ENCODE measurements at places on chromosomes 1 and 21.
A peak's percentile ranks its signal among the peaks of the same experiment; 100 is the strongest.

- no peak for DNase-seq
These were observed 6.3 kb downstream of the NME7 start for GRCh38 chr1:169361281-169361680.

- DNase-seq, result no peak
These were observed 275.5 kb downstream of the CAMTA1 start for GRCh38 chr1:7060745-7061144.

GRCh38 chr1:93729906-93730305 is 48.3 kb upstream of the BCAR3 start:
- DNase-seq, result no peak

- DNase-seq, result no peak
These were observed 18.1 kb upstream of the LBR start for GRCh38 chr1:225445639-225446594.

- no peak for DNase-seq
These were observed 33.8 kb upstream of the PRELP start for GRCh38 chr1:203441766-203442165.

DNA sequence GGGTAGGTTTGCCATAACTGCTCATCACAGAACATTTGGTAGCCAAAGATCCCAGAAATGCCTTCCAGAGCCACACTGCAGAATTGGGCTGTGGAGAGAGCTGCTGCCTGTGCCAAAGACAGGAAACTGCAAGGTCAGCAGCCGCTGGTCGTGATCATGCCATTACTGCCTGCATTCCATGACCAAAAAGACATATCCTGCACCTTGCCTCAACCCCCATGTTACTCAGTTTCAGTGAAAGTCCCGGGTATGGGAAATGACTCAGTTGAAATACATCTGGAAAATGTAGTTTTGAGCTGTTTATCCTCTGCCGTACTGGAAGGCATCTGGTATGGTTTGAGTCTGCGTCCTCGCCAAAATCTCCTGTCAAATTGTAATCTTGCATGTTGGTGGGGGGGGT is 161.7 kb downstream of the FCRL5 start:
- DNase-seq, result no peak

GRCh38 chr1:50490640-50491039 is 67.4 kb upstream of the DMRTA2 start:
- DNase-seq, result no peak

GRCh38 chr1:89070509-89070908 is 5.5 kb upstream of the GBP1 start:
- no peak for DNase-seq

DNA sequence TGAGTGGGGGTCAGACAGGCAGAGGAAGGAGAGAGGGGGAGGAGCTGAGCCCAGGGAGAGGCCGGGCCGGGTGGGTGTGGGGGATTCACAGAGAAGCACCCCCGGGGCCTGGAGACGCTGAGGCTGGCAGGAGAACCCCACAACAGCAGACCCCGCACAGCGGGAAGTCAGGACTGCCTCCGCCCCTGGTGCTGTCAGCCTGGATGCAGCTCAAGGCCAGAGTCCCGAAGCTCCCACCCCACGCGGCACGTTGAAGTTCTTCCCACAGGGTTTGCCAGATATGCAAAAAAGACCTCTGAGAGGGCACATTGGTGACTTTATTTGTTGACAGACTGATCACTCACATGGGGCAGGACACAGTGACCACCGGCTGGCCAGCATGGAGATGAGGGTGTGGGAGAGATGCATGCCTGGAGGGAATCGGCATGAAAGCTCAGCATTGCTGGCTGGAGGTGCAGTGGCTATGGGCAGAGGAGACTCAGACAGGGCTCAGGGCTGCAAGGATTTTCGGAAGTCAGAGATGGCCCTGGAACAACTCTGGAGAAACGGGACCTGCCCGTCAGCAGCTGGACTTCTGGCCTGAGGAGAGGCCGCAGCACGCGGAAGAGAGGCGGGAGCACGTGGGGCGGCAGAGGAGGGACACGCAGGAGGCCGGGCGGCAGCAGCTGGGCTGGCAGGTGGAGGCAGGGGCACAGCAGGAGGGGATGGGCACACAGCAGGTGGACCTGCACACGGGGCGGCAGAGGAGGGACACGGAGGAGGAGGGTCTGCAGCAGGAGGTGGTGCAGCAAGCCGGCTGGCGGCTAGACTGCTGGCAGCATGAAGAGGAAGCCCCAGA is 885 bp downstream of the KRTAP10-3 start:
- peak; percentile 66 for DNase-seq

GRCh38 chr1:153852170-153852569 is 70.6 kb downstream of the GATAD2B start:
- DNase-seq, result no peak

- DNase-seq, result no peak
These were observed 282.0 kb downstream of the PBX1 start for GRCh38 chr1:164840936-164841335.

- no peak for DNase-seq
These were observed 443.5 kb upstream of the B3GALT2 start for GRCh38 chr1:193629875-193630274.

DNA sequence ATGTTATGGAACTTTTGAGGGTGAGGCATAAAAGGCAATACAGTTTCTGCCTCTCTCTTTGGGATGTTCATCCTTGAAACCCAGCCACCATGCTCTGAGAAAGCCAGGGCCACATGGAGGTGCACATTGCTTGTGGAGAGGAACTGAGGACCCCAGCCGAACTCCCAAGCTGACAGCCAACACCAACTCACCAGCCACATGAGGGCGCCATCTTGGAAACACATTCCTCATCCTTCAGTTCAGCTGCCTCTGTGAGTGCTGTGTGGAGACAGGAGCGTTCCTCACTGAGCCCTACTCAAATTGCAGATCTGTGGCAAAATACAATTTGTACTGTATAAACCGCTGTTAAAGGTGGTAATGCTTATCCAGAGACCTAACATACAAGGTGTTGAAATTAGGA is 137.5 kb downstream of the GABPA start:
- peak; percentile 51 for DNase-seq

GRCh38 chr1:17891205-17892110 is 136.3 kb downstream of the ACTL8 start:
- peak; percentile 11 for DNase-seq

DNA sequence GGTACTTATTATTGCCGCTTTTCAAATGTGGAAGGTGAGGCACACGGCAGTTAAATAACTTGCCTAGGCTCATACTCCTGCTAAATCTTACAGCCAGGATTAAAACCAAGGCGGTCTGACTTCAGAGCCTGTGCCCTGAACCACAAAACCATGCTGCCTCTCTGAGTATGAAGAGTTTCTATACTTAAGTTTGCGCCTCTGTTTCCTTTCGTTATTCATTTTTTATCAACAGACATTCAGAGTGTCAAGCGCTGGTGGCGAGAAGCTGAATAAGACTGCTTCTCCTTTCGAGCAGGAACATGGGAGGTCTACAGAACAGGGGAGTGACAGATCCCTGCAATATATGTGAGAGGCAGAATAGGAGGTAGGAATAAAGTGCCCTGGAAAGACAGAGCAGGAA is 96.0 kb upstream of the DUSP10 start:
- no peak for DNase-seq

- DNase-seq, result no peak
These were observed 4.9 kb downstream of the CAMK2N1 start for GRCh38 chr1:20480951-20481617.

- no peak for DNase-seq
These were observed 60.1 kb downstream of the ELK4 start for GRCh38 chr1:205571747-205572146.

GRCh38 chr1:42931911-42932422 is 26.7 kb downstream of the SLC2A1 start:
- peak; percentile 68 for DNase-seq

DNA sequence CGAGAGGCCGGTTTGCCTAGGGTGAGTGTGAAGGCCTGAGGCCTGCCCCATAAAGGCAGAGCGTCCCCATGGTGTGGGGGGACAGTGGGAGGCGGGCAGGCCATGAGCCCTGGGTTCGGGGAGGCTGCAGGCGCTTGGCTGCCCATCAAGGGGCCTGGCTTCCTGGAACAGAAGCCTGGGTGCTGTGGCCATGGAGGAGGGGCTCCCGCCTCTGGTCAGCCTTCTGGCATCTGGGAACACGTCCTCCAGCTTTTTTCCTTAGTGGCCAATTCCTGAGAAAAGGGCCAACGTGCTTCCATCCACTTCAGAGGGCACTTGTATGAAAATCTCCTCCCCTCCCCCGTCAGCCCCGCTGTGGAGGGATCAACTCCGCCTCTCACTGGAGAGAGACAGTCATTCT is 58.7 kb downstream of the PRDM16 start:
- no peak for DNase-seq

DNA sequence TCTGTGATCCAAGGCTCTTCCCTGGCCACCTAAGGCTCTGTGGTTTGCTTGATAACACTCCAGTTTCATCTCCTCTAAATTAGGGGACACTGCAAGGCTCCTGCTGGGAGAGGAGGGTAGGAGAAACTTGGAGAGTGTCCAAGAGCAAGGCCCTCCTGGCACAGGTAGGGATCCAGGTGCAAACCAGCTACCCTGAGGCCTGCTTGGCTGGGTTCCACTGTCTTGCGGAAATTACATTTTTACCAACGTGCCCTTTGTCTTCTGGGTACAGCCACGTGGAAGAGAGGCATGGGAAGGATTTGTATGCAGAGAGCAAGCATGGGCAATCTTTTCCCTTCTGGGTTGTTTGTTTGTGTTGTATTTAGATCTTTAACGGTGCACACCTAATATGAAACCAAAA is 132.5 kb downstream of the PRDM2 start:
- no peak for DNase-seq

DNA sequence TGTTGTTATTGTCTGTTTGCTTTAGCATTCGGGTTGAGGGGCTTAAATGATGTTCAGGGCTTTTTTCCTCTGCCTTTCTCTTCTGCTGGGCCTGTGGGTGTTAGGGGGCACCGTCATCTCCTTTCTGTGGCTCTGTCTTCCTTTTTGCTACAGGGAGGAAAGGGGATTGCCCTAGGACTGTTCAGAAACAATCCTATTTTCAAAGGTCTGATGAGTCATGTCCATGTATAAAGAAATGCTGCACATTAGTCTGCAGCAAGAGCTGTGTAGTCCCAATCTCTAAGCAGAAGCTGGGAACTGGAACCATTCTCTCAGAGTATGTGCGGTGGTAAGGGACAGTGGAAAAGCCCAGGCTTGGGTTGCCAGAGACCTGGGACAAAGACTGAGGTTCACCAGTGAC is 462.3 kb downstream of the OMA1 start:
- DNase-seq, result no peak

DNA sequence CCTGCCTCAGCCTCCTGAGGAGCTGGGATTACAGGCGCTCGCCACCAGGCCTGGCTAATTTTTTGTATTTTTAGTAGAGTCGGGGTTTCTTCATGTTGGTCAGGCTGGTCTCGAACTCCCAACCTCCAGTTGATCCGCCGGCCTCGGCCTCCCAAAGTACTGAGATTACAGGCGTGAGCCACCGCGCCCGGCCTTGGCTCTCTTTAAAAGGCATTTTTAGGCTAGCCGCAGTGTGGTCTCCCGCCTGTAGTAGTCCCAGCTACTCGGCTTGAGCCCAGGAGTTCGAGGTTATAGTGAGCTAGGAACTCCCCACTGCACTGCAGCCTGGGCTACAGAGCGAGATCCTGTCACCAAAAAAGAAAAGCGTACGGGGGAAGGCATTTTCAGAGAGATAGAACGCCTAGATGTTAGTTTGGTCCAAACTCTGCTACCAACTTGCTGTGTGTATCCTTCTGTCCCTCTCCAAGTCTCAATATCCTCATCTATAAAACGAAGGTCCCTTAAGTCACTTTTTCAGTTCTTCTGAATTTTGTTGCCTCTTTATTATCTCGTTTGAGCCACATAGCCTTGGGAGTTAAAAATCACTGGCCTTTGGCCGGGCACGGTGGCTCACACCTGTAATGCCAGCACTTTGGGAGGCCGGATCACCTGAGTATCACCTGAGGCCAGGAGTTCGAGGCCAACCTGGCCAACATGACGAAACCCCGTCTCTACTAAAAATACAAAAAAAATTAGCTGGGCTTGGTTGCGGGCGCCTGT is 734 bp downstream of the MED18 start:
- DNase-seq, result no peak

GRCh38 chr21:43913928-43914327 is 48.9 kb downstream of the AGPAT3 start:
- DNase-seq, result peak; percentile 22

GRCh38 chr1:3842912-3843311 is 14.1 kb downstream of the CEP104 start:
- no peak for DNase-seq

GRCh38 chr1:13700521-13701270 is 708 bp downstream of the PRDM2 start:
- DNase-seq, result peak; percentile 35

GRCh38 chr1:27876341-27877114 is 4.2 kb downstream of the THEMIS2 start:
- DNase-seq, result no peak

DNA sequence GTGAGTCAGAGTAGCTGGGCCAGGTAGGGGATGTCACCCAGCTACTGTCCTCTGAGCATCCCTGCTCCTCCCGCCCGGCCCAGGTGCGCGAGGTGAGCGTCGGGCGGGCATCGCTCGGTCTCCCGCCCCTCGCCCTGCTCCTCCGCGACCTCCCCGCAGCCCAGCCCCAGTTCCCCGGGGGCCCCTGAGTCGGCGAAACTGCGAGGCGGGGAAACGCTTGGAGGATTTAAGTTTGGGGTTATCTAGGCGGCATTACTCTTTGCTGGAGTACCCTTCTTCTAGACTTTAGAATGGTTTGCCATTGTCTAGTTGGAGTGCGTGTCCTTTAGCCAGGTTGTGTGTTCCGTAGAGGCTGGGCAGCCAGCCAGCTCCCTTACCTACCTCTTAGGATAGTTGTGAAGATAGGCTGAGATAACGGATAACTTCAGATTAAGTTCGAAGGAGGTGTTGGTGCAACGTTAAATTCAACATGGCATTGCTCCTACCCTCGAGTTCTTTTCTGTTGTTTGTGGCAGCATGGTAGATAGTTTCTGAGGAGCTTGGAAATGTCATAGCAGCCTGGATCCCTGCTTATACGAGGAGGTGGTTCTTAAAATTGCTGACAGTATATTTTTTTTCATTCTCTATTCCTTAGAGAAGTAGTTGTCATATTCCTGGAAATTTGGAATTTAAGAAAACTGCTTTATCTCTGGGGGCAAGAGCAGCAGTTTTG is 697 bp downstream of the AGO3 start:
- DNase-seq, result no peak

- no peak for DNase-seq
These were observed 29.5 kb downstream of the ADSS2 start for GRCh38 chr1:244422174-244422573.

GRCh38 chr1:165855010-165855838 is 27.8 kb downstream of the UCK2 start:
- DNase-seq, result no peak
